CD8-positive, alpha-beta T cell (primary cell): ENCODE measurements at places on chromosomes 5 and 9.

GRCh38 chr5:16593013-16593412 lies 23.8 kb downstream of the RETREG1 start:
- no peak for DNase-seq

DNA sequence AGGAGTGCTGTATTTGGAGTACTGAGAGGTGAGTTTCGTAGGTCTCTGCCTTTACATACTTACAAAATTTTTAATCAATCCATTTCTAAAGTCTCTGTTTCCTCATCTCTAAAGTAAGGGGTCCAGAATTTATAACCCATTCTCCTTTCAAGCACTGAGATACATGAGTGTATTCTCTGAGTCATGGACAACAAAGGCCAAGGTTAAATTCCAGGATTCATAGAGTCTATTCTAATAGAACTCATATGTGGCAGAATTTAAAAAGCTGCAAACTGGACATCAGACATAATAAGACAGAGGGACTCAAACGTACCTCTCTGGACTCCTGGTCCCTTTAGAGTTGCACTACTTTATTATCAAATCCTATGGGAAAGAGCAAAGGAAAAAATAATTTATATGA lies 112.5 kb upstream of the SLIT3 start:
- DNase-seq = no peak

- DNase-seq = no peak
Measured at GRCh38 chr5:107990881-107991810, 320.4 kb upstream of the EFNA5 start.

- no peak for DNase-seq
Measured at GRCh38 chr9:2621722-2622460, at the start of gene VLDLR. VLDLR (plus strand) TSS chr9:2621787; CDS start chr9:2622190, 403 bp downstream.

DNA sequence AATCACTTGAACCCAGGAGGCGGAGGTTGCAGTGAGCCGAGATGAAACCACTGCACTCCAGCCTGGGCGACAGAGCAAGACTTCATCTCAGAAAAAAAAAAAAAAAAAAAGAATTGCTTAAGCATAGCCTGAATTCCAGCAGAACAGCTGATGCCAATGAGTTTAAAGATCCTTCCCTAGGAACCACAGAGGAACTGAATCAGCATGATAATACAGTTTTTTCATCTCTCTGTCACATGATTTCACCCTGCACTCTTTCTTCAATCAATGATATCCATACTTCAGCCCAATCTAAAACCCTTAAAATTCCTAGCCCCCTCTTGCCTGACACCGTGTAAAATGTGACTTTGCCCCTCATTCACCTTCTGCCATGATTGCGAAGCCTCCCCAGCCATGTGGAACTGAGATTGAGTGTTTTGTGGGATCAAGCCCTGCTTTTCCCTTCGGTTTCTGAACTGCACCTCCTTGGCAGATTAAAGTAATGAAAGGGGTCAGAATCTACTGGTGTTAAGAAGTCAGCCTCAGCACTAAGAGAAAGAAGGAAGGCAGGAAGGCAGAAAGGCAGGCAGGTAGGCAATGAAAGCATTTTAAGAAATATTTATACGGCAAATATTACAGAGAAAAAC lies 20.9 kb upstream of the DMXL1 start:
- no peak for DNase-seq

DNA sequence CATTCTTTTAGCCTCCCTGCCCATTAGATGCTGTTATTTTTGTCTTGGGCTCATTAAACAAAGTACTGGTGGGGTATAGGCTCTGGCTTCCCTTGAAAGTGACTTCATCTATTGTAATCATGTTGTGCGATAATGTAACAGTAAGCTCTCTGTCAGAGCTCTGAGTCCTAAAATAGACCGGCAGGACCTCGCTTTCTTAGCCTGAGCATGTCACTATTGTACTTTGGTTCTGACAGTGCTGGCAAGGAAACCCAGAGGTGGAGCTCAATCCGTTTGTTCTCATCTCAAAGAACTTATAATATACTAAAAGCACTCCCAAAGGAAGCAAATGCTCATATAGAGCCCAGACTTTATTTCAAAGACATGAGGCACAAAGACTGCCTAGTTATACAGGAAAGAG lies 339.1 kb upstream of the CCNH start:
- no peak for DNase-seq

GRCh38 chr9:127175764-127176163 lies 53.3 kb upstream of the ANGPTL2 start:
- no peak for DNase-seq

DNA sequence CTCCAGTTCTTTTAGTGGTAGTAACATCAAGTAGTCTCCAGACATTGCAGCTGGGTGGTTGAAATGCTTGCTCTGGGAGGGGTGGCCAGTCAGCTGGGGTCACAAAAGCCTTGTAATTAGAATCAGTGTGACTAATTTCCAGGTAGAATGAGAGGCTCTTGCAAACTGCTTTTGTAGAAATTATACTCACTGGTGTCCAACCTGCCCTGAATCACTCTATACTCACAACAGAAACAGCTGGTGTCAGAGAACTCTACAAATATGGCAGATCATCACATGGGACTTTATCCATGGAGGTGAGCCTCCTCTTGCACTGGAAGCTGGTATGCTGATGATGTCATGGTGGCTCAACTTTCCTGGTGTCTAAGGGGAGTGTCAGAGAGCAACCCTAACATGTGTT lies 71.3 kb downstream of the SH3TC2 start:
- no peak for DNase-seq

- no peak for DNase-seq
Measured at GRCh38 chr5:72817671-72818266, 1.3 kb downstream of the TNPO1 start.

- DNase-seq = no peak
Measured at GRCh38 chr5:153860195-153860886, 178.4 kb downstream of the FAM114A2 start.

GRCh38 chr5:83718195-83718825 lies 2.3 kb downstream of the HAPLN1 start:
- no peak for DNase-seq

- DNase-seq = no peak
Measured at GRCh38 chr5:169097374-169098326, 203.3 kb downstream of the SLIT3 start.

GRCh38 chr9:126611592-126612325 lies 2.0 kb upstream of the LMX1B start:
- DNase-seq = peak; percentile 41

- DNase-seq = no peak
Measured at GRCh38 chr5:78490709-78491485, 130.5 kb downstream of the SCAMP1 start.

GRCh38 chr5:168219515-168220410 lies 71.7 kb upstream of the WWC1 start:
- DNase-seq = no peak

DNA sequence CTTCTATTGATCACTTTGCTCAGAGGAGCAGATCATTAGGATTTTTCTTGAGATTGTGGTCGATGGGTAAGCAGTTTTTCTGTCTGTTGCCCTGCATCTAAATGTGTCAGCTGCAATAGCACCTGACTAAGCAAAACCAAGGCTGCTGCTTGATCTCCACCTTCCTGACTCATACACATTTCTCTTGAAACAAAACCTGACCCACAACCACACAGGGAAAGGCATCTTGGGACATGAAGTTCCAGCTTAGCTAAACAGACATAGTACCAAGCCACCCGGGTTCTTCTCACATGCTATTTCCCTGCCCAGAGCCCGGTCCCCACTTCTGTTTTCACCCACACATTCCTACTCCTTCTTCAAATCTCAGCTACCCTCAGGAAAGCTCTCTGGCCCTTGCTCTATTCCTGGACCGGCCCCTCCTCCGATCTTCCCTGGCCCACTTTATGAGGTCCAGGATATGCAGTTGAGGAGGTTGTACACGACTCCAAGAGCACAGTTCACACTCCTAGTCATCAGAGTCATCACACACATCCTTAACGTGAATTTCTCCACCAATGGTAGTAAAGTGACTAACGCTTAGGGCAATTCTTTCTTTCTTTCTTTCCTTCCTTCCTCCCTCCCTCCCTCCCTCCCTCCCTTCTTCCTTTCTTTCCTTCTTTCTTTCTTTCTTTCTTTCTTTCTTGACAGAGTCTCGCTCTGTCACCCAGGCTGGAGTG lies 16.0 kb upstream of the ZBTB43 start:
- DNase-seq = no peak

DNA sequence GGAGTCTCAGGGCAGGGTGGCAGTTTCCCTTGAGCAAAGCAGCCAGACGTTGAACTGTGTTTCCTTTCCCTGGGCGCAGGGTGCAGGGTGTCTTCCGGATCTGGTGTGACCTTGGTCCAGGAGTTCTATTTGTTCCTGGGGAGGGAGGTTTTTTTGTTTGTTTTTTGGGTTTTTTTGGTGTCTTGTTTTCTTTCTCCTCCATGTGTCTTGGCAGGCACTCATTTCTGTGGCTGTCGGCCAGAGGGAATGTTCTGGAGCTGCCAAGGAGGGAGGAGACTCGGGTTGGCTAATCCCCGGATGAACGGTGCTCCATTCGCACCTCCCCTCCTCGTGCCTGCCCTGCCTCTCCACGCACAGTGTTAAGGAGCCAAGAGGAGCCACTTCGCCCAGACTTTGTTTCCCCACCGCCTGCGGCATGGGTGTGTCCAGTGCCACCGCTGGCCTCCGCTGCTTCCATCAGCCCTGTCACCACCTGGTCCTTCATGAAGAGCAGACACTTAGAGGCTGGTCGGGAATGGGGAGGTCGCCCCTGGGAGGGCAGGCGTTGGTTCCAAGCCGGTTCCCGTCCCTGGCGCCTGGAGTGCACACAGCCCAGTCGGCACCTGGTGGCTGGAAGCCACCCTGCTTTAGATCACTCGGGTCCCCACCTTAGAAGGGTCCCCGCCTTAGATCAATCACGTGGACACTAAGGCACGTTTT lies 3.5 kb upstream of the PHYHD1 start:
- no peak for DNase-seq

- no peak for DNase-seq
Measured at GRCh38 chr9:85702726-85703289, 38.9 kb downstream of the AGTPBP1 start.

GRCh38 chr5:76805821-76806505 lies 12.9 kb upstream of the F2RL1 start:
- no peak for DNase-seq

- DNase-seq = peak; percentile 61
Measured at GRCh38 chr9:113349445-113350094, at the start of gene BSPRY. BSPRY (plus strand) TSS chr9:113349541; CDS start chr9:113349580, 39 bp downstream.

DNA sequence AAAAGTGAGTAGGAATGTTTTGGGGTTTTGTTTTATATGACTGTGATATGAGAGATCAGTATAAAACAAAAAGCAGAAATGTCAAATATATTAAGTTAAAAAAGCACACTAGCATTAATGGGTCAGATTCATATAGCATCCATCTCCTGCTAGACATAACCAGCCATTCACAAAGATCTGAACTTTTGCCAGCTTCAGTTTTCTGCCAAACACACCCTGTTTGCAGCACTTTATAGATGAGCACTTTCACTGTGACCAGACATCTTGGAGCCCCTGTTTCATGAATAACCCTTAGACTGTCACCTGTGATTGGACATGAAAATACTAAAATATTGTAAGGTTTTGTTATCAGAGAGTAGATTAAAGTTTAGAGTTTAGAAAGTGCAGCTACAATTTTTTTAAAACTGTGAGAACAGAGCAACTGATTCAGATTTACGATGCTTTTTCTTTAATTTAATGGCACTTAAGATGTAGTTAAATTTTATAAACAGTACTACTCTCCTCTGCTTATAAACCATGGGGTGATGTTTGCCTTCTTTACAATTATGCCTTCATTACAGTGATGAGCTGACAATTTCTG lies 142.6 kb downstream of the KCTD16 start:
- no peak for DNase-seq

DNA sequence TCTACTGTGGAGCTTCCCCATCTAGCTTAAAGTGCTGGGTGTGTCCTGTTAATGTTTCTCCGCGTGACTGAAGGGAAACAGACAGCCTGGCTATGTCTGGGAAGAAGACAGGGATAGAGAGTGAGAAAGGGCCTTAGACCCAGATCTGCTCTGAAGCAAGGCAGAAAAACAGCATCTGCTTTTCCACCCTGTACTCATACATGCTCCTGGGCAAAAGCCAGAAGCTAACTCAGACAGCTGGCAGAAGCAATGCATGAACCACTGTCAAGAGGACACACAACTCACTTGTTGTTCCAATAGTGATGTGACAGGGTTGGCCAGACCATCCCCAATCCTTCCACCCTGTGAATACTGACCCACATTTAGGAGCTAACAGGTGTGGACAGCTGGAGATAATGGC lies 63.3 kb downstream of the DPYSL3 start:
- DNase-seq = no peak

- DNase-seq = no peak
Measured at GRCh38 chr5:88671505-88672499, 211.2 kb downstream of the MEF2C start.

- DNase-seq = no peak
Measured at GRCh38 chr9:70069704-70070103, 26.1 kb downstream of the MAMDC2 start.

DNA sequence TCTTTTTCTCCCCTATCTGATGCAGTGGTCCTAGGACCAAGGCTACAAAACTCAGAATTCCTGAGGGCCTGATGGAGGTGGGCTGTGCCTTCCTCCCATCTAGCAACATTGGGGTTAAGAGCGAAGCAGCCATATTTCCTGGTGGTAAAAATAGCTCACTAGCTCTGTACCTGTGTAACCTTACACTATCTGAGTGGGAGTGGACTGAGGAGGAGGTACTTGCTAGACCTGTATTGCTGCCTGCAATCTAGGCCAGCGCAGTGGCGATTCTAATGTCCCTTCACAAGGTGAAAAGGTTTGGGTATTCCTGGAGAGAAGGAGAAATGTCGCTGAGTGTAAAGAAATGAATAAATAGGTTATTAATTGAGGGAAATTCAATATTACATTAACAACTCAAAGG lies 80.2 kb upstream of the LIFR start:
- no peak for DNase-seq

DNA sequence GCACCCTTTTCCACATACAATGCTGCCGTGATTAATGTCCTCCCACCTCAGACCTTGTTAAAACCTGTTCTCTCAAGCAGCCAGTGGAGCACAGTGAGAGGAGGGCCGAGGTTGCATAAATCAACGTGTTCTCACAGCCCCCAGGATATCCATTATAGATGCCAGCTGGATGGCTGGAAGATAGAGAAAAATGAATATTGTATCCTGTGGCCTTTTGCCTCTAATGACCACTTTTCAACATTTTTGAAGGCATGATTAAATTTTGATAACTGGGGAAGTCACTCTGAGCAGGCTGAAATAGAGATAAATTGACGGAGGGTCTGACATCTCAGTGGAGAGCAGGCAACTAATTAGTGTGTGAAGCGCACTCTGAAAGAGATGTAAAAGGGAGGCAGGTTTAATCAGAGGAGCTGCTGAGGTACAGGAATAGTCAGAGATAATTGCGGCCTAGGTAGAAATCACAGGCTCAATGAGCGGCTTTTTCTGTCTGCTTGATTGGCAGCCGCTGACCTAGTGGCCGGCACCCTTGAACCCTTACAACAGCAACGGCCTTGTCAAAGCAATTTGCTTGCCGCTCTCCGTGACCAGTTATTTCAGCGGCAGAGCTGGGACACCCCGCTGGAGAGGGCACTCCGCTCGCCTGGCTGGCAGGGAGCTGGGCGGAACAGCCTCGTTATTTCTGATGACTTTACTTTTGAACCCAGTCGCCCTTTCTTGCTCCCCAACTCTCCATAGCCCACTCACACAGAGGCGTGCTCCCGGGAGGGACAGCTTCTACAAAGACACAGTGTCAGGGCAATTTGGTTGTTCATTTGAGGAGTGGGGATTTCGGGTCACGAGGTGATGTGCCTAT lies 560.7 kb downstream of the PSAT1 start:
- no peak for DNase-seq
